Ecto neural progenitor cell (in vitro differentiated cells): ENCODE measurements at places on chromosomes 11 and 22.

GRCh38 chr11:7555052-7555699 is 41.4 kb downstream of the PPFIBP2 start:
- no peak for DNase-seq

DNA sequence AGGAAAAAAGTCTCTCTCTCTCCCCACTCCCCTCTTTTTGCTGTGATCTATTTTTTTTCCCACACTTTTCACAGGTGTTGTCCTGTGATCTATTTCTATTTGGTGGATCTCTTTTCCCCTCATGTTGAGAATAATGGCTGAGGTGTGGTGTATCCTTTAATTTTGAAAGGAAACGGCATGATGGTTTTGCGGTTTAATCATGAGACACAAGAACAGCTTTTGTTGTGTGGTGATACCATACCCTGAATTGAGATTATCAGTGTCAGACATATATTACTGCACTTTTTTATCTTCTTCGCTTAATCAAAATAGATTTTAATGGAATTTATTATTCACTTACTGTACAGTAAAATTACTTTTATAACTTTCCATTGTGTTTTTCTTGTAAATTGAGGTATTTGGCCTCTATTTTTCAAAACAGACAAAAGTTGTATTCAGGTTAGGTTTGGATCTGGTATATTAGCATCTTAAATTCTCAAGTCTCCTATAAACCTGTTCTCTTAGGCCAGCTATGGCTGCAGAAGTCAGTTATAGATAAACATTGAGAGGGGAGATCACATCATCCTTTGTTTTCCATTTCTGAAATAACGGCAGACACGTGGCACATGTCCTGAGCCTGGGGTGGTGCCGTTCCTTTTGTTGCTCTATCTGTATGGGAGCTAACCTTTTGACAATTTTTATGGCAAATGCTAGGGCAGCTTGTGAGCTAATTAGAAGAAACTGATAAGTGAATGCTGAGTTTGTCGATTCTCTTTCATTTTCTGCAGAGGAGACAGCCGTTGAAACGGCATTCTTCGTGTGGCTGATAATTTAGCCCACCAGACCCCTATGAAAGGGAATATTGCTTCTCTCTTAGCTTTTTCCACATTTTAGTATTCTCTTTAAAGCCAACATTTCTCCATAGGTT is 25.8 kb downstream of the NF2 start:
- DNase-seq: no peak

- DNase-seq: no peak
Observed at GRCh38 chr11:104524254-104524653, 360.3 kb upstream of the PDGFD start.

- DNase-seq: no peak
Observed at GRCh38 chr11:63709336-63709884, 28.1 kb downstream of the RTN3 start.

DNA sequence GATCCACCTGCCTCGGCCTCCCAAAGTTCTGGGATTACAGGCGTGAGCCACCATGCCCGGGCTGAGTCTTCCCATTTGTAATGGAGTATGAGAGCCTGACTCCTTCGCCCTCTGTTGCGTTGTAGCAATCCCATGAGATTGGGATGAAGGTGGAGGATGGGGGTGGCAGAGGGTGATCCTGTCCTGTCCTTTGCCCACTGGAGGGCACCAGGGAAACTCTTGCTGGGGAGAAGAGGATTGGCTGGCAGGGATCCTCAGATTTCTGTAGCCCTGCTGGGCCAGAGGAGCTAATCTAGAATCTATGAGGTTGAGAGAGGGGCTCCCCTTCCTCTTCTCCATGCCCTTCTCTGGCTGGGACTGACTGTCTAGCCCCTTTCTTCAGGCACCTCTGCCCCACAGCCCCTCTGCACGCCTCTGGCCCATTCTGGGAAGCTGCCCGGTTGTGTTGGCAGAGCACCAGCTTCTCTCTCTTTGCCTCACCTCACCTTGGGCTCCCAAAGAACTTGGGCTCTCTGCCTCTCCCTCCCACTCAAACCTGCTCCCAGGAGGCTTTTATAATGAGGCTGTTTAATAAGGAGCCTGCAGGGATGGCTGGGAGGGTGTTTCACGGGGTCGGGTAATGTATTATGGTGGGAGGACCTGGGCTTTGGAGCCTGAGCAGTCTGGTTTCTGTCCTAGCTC is 9.5 kb upstream of the CATSPER1 start:
- no peak for DNase-seq

- peak; percentile 17 for DNase-seq
Observed at GRCh38 chr22:47549741-47550340, 787.4 kb downstream of the TBC1D22A start.

- no peak for DNase-seq
Observed at GRCh38 chr11:128305588-128305987, 281.8 kb downstream of the ETS1 start.

DNA sequence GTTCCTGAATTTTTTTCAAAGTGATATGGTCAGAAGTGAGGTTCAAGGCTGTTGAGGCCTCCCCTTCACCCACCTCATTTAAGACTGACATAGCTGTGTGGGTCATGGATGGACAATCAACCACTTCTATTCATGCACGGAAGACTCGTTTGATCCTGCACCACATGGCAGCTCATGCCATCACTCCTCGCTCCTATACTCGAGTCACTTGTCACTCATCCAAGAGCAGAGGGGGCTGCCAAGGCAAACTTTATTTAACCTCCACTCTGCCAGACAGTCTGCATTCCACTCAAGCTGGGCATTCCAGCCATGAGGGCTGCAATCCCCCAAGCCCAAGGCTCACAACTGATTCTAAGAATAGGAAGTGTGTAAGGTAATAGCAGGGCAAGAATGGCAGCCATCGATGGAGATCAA is 34.1 kb downstream of the SNX19 start:
- no peak for DNase-seq

- no peak for DNase-seq
Observed at GRCh38 chr11:30159546-30159945, 71.3 kb upstream of the FSHB start.

GRCh38 chr11:114326776-114327175 is 30.6 kb downstream of the NNMT start:
- no peak for DNase-seq

- DNase-seq: peak; percentile 86
Observed at GRCh38 chr22:38317122-38317994, at the start of gene CSNK1E. TSS of gene CSNK1E (minus strand) at chr22:38317433. CDS start at chr22:38314157, 3,276 bp downstream.

- DNase-seq: peak; percentile 49
Observed at GRCh38 chr11:82494988-82495432, 238.7 kb downstream of the FAM181B start.

DNA sequence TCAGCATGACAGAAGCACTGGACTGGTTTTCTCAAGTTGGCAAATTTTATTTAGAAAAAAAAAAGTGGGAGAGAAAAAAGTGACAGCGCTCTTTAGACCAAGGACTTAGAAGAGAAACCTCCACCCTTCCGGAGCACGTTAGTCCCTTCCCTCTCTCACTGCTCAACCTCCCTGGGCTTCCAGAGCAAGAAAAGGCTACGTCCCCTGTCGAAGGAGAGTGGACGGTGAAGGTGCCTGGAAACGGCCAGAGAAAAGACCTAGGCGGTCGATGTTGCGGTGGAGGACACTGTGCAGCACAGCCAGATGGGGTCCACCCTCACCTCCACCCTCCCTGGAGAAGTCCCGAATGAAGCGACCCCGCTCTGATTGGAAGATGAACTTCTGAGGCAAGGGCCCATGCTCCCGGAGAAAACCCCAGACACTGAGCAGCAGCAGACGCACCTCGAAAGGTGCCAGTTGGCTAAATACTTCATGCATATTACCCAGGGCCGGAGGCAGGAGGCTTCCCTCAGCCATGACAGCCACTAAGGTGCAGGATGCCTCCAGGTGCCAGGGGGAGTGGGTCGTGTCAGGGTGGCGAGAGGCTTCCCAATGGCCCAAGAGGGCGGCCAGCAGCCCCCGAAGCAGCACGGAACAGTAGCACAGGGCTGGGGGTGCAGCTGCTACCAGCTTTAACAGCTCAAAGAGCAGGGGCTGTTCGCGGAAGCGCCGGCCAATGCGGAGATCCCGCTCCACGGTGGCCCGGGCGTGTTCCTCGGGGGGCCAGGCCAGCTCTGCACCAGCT is 604 bp upstream of the GANAB start:
- DNase-seq: peak; percentile 55

DNA sequence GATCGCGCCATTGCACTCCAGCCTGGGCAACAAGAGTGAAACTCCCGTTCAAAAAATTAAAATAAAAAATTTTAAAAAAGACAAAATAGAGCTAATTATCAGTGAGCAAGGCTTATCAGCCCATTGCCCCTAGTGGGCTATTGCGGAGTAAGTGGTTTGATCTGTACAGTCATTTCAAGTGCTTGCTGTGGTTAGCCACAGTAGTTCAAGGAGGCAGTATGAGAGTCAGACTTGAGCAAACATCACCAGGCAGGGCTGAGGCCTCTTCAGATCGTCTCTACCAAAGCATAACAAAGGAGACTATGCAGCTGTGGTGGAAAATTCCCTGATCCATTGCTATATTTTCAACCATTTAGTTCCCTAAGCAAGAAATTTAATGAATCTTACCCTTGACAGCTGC is 4.3 kb upstream of the SBF2 start:
- no peak for DNase-seq

DNA sequence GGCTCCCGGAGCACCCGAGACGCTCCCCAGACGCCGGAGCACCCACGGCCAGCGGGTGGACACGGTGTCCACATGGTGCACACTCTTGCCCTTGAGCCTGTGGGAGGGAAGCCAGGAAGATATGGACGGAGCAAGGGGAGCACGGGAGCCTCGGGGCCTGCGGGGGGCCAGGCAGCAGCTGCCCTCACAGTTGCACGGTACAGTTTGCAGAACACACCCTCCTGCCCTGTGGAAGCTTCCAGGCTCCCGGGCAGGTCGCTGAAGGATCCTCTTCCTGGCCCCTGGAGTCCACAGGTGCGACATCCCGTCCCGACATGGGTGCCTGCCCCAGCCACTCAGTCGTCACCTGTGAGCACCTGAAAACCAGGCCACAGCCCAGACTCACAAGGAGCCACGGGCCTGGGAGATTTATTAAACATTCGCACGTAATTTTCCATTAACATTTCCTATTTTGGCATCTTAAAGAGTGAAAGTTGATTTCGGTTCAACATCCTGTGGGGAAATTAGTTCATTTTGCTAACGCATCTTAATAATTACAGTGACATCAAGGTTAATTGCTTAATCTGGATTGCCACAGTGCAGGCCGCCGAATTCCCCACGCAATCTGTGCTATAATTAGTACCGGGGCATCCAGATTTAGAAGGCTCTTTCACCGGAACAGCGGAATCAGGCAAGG is 253.3 kb downstream of the BRD1 start:
- DNase-seq: no peak

- no peak for DNase-seq
Observed at GRCh38 chr22:46183733-46184132, 33.4 kb downstream of the PPARA start.

DNA sequence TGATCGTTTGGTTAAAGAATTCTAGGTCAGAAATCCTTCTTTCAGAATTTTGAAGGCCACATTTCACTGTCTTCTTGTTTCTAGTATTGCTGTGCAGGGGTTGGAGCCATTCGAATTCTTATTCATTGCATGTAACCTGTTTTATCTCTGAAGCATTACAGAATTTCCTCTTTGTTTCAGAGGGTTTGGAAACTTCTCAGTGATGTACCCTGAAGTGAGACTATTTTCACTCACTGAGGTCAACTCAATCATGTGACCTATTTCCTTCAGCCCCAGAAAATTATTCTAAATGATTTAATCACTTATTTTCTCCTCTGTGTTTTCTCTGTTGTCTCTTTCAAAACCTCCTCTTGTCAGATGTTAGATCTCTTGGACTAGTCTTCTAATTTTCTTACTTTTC is 147.8 kb downstream of the ENTHD1 start:
- DNase-seq: no peak

- peak; percentile 61 for DNase-seq
Observed at GRCh38 chr11:48307760-48308386, 1.9 kb downstream of the OR4S1 start.

GRCh38 chr11:113876074-113876797 is 864 bp upstream of the USP28 start:
- DNase-seq: no peak

GRCh38 chr11:72471005-72471898 is 36.9 kb upstream of the CLPB start:
- DNase-seq: peak; percentile 80

GRCh38 chr22:44933666-44934453 is 75.9 kb downstream of the PHF21B start:
- no peak for DNase-seq

- no peak for DNase-seq
Observed at GRCh38 chr22:17984114-17984513, 40.2 kb downstream of the MICAL3 start.

- no peak for DNase-seq
Observed at GRCh38 chr11:85133636-85134035, 493.5 kb downstream of the DLG2 start.

DNA sequence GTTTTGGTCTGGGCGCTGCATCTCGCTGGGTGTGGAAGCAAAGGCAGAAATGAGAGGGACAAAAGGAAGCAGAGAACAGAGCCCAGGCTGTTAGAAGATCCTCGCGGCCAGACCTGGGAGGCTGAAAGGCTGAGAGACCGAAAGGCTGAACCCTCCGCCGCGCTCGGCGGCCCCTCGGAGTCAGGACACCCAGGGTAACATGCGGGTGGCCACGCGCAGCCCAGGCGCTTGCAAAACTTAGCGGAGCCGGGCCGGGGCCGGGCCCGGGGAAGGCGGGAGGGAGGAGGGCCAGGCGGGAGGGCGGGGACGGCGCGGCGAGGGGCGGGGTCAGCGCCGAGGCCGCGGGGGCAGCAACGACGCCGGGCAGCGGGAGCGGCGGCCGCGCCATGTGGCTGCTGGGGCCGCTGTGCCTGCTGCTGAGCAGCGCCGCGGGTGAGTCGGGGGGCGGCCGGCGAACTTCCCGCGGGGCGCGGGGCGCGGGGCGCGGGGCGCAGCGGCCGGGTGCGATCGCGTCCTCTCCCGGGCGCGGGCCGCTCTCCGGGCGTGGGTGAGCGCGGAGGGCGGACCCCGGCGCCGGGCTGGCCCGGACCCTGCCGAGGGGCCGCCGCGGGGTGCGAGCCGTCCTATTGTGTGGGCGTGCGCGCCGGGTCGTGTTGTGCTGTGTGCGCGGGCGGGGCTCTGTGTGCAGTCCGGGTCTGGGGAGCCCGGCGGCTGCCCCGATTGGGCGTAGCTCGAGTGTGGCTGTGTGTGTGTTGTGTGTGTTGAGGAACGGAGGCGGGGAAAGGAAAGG is at the start of gene LDLRAD3:
LDLRAD3 (plus strand) TSS at position 350 of the 790 bp plus-strand sequence; CDS start at position 387, 37 bp downstream.
- DNase-seq: peak; percentile 92

- no peak for DNase-seq
Observed at GRCh38 chr11:20561915-20562314, 37.5 kb upstream of the SLC6A5 start.

GRCh38 chr22:41910050-41911000 is 4.5 kb downstream of the SHISA8 start:
- peak; percentile 55 for DNase-seq

- no peak for DNase-seq
Observed at GRCh38 chr11:128153697-128154048, 433.7 kb downstream of the ETS1 start.

GRCh38 chr22:22460635-22461034 is 47.9 kb downstream of the ZNF280B start:
- no peak for DNase-seq

- peak; percentile 72 for DNase-seq
Observed at GRCh38 chr22:26689513-26690301, 32.3 kb downstream of the MIAT start.

- no peak for DNase-seq
Observed at GRCh38 chr22:37430941-37431340, 3.7 kb upstream of the ELFN2 start.
